ENCODE measurements at places on chromosomes 13 and 19.

DNA sequence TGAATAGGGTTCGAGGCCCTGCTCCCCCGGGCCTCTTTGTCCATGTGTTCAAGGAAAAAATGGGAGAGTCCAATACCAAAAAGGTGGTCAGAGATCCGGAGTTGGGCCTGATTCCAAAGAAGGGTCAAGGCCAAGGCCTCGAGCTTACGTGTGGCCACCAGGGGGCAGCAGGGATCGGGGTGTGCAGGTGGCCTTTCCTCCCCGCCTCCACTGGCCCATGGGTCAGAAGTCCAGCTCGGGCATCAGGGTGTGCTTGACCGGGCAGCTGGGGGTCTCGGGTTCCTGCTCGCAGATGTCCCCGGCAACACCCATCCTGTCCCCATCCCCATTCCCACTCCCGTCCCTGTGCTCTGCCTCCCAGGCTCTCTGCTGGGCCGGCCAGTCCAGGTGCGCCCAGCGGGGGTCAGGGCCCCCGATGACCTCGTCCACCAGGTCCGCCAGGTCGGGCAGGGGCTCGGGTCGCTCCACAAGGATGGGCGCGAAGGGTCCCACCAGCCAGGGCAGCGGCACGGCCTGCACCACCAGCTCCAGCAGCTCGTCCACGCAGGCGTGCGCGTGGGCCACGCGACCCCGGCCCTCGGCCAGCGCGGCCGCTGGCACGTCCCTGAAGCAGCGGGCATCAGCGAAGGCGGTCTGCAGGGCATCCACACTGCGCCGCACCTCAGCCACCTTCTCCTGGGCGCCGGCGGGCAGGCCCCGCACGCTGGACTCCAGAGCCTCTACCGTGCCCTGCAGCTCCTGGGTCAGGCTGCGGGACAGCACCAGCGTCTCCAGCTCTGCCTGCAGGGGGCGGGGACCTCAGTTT lies 5.2 kb upstream of the PLIN4 start:
- peak; percentile 33 for DNase-seq

DNA sequence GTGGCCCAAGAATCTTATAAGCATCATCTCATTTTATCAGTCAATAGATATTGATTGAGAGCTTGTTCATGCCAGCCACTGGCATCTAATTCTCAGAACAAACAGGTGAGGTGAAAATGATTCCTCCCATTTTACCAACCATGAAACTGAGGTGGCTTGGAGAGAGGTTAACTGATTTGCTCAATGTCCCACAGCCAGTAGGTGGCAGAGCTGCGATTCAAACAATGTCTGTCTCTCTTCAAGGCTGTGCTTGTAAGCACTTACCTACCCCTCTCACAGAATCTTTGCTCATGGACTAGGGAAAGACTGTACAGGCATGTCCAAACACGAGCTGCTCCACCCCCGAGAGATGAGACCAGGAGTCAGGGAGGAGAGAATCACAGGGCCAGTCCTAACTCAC lies 21.5 kb upstream of the GSX1 start:
- DNase-seq, result no peak

DNA sequence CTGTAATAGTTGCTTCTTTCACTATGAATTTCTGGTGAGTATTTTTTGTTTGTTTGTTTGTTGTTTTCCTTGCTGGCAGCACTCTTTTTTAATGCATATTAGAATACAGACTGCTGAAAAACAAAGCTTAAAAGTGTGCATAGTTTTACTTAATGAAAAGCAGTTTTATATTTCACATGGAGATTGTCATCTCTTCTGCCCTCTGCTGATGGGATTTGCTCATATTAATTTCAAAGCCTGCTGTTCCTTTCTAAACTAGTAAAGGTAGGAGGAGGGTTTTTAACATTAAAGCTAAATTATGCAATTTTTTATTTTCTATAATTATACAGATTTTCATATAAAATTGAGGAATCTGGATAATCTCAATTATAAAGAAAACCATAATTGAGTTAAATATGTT lies 692.6 kb upstream of the SLITRK1 start:
- DNase-seq, result no peak

DNA sequence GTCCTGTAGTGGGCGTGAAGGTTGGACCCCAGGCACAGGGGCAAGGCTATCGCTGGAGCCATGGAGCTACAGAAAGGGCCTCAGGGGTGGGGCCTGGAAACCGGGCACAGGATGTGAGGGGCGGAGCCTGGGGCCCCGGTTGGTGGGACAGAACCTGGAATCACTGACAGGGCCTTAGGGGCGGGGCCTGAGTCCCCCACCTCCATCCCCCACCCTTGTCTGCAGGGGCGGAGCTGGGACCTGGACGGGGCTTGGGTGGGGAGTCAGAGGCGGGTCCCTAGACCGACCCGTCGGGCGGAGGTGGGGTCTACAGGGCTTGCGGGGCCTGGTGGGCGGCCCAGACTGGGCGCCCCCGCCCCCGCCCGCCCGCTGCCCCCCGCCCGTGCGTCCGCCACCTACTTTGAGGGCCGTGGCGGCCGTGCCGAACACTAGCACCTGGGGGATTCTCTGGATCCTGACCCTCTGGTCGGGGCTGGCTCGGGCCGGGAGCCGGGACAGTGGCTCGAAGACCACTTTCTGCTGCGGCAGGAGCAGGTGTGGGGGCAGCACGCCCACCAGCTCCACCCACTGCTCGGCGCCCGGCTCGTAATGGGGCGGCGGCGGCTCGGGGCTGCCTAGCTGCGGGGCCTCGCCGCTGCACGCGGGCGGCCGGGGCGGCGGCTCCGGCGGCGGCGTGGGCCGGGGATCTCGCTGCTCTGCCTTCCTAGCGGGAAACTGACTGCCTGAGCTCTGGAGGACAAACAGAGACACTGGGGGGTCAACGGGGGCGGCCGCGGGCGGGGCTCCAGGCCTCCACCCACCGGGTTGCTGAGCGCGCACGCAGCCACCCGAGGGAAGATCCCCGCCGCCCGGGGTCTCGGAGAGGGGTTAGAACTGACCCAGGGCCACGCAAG lies 26.3 kb downstream of the DCAF15 start:
- DNase-seq, result peak; percentile 61

- no peak for DNase-seq
Measured at GRCh38 chr13:59510386-59510785, 653.3 kb downstream of the DIAPH3 start.

DNA sequence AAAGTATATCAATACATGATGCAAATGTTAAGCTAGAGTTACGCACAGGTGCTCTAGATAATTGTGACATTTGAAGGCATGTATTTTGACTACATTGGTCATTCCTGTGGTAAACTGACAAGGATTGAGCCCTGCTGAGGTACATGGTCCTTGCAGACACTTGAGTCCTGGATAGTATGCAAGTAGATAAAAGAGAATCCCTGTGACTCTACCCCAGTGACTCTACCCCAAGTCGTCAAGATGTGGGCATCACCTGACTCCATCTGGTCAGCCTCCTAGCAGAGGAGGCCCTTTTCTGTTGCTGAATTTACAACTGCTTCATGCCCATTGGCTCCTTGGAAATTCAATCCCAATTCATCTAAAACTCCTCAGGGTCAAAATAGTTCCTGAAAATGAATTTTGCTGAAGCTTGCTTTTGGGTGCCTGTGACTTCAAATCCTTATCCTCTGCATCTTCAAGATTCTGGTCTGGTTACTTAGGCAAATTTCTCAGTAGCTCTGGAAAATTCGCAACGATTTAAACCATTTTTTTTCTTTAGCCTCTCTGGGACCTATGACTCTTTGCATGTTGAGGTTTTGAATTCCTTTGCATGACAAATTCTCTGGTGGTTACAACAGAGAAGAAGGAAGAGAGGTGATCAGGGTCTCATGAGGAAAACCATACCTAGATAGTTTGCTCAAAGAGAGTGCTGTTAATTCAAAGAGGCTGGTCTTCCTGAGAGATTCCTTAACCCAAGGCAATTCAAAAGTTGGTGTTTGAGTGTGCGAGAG lies 422.1 kb downstream of the FGF9 start:
- DNase-seq, result no peak

DNA sequence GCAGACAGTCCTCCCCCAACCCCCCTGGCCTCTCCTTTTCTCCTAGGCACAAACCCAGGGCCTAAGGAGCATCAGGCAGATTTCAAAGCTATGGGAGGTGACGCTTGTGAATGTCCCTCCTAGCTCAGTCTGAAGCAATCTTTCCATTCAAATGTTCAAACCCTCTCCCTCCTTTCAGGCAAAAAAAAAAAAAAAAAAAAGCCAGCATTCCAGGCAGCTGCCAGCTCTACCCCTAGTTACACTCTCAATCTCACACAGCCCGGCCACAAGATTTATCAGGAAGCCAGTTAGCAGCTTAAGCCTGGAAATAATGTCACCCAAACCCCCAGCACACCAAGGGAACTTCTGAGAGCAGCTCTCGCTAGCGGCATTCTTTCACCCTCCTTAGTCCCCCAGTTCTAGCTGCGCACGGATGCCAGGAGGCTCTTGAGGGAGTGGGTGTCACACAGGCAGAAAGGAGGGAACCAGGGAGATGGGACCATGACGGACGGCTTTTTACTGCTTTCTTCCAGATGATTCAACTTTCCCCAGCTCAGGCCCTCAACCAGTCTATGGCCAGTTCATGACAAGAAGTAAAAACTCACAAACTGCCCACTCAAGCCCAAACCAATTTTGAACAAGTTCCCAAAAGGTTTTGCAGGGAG lies 6.3 kb downstream of the SH3GL1 start:
- no peak for DNase-seq

DNA sequence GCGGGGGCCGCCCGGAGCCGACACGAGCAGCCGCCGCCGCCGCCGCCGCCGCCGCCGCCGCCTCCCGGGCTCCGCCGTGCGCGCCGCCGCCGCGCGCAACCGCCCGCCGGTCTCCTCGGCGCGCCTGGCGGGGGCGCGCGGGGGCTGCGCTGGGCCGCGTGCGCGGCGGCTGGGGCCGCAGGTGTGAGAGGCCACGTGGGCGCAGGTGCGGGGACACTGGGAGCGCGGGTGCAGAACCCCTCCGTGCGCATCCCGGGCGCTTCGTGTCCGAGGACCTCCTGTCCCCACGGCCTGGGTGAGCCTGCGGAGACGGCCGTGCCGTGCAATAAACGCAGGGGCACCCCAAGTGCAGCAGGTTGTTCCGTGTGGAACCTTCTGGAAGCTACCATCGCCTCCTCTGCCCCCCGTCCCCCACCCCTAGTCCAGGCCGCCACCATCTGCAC lies at the start of gene LINGO3:
Gene LINGO3 (minus strand): TSS at position 41 of the 443 bp plus-strand sequence. CDS start 16,378 bp downstream, outside the sequence.
- no peak for DNase-seq

GRCh38 chr13:29369060-29369743 lies 226.3 kb downstream of the SLC7A1 start:
- no peak for DNase-seq

DNA sequence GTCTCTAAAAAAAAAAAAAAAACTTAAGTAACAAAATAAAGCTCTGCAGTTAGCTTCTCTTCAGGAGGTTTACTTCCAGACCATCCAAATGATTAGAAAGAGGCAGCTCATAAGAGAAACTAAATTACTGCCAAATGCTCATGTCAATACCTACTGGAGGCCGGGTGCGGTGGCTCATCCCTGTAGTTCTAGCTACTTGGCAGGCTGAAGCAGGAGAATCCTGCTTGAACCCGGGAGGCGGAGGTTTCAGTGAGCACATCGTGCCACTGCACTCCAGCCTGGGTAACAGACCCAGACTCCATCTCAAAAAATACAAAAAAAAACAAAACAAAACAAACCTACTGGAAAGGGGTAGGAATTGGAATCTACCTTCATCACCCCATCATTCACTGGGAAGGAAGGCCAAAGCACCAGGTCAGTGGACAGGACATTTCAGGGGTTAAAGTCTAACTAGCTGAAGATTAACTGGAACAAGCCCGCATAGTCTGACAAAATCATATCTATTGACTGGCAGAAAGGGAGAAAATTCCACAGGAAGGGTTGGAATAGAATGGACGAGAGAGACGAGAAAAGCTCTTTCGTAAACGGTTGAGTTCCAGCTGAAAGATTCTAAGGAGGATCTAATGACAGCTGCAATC lies 1.3 kb downstream of the ZFP14 start:
- no peak for DNase-seq

DNA sequence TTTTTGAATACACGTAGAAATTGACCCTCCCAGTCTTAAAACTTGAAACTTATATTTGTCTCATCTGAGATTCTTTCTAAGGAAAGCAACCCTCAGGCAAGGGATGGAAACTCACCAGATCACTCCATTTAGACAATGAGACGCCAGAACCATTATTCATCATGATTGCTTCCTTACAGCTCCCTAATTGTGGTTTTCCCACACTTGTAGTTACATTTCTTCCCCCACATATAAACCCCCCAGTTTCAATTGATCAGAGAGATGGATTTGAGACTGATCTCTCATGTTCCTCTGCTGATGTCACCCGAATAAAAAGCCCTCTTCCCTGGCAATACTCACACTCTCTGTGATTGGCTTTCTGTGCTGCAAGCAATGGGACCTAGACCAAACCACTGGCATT lies 197.9 kb upstream of the STARD13 start:
- DNase-seq, result no peak

DNA sequence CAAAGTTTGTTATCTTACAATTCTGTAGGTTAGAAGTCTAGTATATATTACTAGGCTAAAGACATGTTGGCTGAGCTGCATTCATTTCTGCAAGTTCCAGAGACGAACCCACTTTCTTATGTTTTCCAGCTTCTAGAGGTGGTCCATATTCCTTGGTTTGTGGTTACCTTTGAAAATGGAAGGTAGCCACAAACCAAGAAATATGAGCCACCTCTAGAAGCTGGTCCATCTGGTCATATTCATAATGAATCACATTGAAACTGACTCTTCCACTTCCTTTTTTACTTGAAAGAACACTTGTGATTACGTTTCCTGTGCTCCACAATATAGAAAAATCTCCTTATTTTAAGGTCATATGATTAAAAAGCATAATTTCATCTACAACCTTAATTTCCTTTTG lies 943.0 kb upstream of the PCDH9 start:
- DNase-seq, result no peak

DNA sequence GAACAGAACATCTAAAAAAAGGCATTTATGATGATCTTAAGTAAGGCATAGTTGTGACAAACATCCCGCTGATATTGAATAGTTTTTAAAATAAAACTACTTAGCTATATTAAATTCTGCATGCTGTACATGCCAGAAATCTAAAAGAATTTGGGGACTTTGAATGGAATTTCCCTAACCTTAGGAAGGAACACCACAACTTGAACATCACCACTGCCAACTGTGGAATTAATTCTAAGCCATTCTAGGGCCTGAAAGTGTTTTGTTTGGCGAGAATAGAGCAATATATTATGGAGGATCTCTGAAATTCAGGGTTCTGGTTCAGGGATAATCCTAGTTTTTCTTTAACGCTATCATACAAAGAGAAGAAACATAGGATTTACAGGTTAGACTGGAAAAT lies 17.8 kb upstream of the LATS2 start:
- no peak for DNase-seq

DNA sequence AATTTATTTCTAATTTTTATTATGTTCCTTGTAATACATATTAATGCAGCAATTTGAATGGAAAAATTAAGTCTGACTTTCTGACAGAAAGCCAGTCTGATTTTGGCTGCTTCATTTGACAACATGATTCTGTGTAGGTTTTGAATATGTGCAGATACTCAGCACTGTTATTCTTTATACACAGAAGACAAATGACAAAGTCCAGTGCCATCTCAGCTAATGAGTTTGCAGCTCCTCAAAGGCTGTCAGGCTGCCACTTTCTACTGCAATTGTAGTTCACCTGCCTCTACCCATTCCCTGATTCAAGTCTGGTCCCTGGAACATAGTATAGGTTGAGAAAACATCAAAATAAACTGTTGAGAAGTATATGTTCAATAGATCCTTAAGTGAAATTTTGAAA lies 2.9 kb upstream of the CHAMP1 start:
- DNase-seq, result no peak

GRCh38 chr13:34351134-34351533 lies 533.2 kb downstream of the RFC3 start:
- no peak for DNase-seq

GRCh38 chr19:48081106-48081505 lies 29.5 kb downstream of the PLA2G4C start:
- DNase-seq, result no peak
